SK-N-SH (cell line): ENCODE measurements at places on chromosomes 6 and 20.

DNA sequence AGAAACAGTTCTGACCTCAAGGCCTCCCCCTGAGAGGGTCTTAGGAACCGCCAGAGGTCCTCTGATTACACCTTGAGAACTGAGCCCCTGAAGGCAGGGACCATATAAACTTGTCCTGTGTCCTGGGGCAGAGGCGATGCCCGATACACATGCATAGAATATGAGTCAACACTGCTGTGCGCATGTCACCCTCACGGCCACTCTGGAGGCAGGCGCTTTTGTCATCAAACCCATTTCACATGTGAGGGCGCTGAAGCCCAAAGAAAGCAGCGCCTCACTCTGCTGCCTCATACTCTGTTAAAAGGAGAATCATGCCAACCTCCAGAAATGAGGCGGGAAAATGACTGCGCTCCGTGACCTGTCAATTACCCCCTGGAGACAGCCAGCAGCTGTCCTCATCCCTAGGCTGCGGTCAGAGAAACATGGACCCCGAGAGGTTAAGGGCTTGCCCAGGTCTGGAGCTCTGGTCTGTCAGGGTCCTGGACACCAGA is 158.3 kb downstream of the GRM4 start:
- DNase-seq = no peak

DNA sequence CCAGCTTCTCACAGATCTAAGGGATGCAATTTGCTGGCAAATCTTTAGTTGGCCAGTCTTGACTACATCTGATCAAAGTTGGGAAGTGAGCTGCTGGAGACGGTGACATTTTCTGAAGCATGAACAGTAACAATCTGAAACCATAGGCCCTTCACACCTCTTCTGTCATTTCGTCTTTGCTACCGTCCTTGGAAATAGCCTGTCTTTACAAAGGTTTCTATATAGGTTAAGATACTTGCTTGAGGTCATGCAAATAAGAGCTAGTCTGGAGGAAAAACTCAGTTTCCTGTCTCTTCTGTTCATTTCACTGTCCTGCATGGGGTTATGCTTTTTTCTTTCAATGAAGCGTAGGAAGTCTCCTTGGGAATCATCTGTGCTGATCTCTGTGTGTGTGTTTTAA is 55.6 kb downstream of the CARMIL1 start:
- no peak for DNase-seq

GRCh38 chr6:66499851-66500250 is 792.8 kb upstream of the EYS start:
- DNase-seq = no peak

DNA sequence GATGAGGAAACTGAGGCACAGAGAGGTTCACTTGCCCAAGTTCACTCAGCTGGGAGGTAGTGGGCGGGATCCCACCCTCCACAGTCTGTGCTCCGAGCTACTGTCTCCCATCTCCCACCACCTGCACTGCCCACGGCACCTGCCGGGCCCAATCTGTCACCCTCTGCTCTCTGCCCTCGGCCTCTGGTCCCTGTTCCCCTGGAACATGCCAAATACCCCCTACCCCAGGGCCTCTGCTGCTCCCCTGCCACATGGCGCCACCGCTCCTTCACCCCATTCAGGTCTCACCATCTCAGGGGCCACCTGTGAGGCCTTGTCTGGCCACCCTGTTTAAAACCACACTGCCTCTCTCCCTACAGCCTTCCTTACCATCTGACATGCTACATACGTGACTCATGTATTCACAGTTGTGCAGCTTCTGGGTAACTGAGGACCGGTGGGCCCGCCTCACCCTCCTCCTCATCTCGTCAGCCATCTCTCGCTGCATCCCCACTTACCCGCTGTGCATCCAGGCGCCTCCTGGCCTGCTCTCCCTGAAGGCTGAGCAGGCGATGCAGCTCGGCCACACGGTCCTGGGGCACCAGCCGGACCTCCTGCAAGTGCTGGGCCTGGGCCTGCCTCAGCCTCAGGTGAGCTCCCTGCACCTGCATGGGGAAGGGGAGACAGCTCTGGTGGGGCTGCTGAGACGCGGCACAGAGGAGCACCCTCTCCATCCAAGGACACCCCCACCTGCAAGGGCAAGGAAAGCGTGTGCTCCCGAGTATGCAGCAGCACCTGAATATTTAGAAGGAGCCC is 50.6 kb downstream of the GINS1 start:
- DNase-seq = no peak
